Cerebellum (tissue), 4 donors: ENCODE measurements at places on chromosomes 2 and 18. TPM values are rescaled to one million over a fixed set of nuclear protein-coding genes. Genes with fewer than 3 reads are reported as not detected.

Gene FSHR
- total RNA-seq, result not detected

Gene TCF7L1
- total RNA-seq, result 8.5 TPM

Gene LYPD6B
- 0.91 TPM for total RNA-seq

Gene CCT7
- total RNA-seq, result 96.3 TPM
